CD8-positive, alpha-beta T cell (primary cell): ENCODE measurements at places on chromosomes 1 and 21.

GRCh38 chr1:14661222-14661621, 62.7 kb downstream of the KAZN start:
- no peak for DNase-seq

DNA sequence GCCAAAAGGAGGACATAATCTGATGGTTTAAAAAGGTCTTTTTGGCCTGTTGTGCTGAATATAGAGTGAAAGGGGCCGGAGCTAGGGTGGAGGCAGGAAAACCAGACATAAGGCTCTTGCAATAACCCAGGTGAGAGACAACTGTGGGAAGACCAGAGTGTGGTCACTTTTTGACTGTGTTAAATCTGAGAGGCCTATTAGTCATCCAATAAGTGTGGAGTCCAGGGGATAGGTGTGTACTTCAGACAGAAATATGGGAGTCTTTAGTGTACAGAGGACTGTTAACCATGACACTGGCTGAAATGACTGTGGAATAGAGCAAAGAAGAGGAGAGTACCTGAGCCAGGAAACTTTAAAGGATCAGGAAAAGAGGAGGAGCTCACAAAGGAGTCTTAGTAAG, 89.3 kb downstream of the VAV3 start:
- DNase-seq = no peak

GRCh38 chr1:78730054-78730453, 80.4 kb downstream of the IFI44 start:
- DNase-seq = no peak

GRCh38 chr21:17726047-17726829, 92.9 kb downstream of the C21orf91 start:
- no peak for DNase-seq

GRCh38 chr1:35881850-35882273, 1.1 kb upstream of the AGO1 start:
- no peak for DNase-seq

DNA sequence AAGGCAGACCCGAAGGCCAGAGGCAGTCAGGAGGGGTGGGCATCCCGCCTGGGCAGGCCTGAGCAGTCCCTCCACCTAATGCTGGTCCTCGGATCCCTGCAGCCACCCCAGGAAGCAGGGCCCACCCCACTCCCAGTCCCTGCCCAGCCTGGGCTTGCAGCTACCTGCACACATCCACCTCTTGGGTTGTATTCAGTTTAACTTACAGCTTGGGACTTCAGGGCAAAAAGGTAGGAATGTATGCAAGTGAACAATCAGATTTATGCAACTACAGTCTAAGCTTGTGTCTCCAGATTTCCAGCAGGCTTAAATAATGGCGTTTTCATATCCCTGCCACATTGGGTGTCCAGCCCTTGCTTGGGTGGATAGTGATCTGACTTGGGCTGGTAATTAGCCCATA, 17.4 kb downstream of the LDLRAP1 start:
- DNase-seq = no peak

DNA sequence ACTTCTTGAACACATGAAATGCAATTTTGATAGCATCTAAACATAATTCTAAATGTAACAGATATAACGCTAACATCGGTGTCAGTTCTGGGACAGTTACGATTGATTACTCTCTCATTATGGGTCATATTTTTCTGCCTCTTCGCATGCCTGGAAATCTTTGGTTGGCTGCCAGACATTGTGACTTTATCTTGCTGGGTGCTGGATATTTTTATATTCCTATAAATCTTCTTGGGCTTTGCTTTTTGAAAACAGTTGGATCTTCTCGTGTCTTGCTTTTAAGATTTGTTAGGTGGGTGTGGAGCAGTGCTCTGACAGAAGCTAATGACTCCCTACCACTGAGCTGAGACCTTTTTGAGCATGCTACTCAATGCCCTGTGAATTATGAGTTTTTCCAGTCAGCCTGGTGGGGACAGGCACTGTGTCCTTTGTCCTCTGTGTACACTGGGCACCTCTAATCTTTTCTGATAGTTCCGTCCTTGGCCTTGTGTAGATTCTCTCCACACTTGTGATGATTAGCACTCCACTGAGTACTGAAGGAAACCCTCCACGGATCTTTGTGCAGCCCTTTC, 28.0 kb upstream of the EDARADD start:
- DNase-seq = no peak

GRCh38 chr1:222136869-222137268, 395.0 kb upstream of the DUSP10 start:
- DNase-seq = no peak

DNA sequence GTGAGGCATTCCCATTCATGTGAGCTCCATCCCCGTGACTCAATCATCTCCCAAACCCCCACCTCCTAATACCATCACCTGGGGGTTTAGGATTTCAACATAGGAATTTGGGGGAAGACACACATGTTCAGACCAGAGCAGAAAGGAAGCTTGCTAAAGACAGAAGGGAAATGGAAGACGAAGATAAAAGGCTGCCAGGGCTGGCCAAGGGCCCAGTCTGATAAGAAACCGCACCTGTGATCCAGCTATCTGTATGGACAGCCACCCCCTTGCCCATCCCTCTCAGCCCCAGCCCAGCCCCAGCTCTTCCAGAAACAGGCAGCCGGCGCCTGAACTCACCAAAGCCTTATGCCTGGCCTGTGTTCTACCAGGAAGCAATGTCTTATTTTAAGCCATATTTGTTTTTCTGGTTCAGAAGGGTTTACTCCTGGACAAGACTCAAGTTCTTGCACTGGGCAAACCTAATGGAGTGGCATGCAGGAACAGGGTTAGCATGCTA, 198.4 kb upstream of the VAMP3 start:
- DNase-seq = no peak

- no peak for DNase-seq
Measured at GRCh38 chr1:13583595-13583965, at the start of gene PDPN. Gene PDPN, plus strand, starts transcription at chr1:13583832. Its CDS starts 202 bp downstream, at chr1:13584034.

- no peak for DNase-seq
Measured at GRCh38 chr1:178055093-178055492, 38.8 kb upstream of the RASAL2 start.

GRCh38 chr1:29029667-29030066, 94.0 kb downstream of the TMEM200B start:
- DNase-seq = no peak

- no peak for DNase-seq
Measured at GRCh38 chr1:183137782-183138181, 48.3 kb upstream of the LAMC2 start.

DNA sequence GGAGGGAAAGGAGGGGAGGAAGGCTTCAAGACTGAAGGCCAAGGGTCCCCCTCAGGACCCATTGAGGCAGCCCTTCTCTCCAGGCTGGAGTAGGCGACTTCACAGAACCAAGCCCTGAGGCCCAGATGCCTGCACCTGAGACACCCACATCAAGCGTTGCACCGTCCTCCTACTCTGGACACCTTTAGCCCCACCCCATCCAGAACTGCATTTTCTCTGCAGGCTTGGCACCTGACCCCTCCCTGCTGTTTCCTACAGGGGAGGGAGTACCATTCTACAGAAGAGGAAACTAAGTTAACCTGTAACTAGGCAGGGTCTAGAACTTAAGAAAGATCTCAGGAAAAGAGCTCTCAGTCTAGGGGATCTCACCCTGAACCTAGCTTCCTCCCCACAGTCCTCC, 12.0 kb downstream of the PEF1 start:
- DNase-seq = no peak

DNA sequence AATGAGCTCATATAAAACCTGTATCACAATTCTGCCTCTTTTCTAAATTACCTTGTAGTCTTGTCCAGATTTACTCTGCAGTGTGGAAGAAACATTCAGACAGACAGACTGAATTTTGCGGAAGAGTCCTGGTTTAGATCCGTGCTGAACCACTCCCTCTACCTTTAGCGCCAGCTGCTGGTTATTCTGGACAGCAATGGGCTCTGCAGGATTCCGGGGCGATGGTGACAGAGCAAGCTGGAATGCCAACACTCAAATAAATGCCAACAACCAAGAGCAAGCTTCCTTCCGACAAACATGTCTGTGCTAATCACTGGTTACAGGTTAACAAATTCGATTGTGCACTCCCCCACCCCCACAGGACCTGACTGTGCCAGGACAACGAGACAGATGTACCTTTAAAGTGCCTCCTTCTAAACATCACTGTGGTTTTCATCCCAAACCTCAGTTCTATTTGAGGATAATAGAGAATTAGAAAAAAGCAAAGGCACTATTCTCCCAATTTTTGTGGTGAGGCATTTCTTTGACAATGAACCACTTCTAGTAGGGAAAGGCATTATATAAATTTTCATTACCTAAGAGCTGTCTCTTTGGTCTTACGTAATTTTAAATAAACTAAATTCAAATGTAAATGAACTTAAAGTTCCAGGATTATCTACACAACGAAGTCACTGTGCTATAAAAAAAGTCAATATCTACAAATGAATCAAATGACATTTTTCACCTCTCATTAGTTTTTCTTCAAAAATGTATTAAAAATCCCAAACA, 90.4 kb downstream of the INTS7 start:
- no peak for DNase-seq

GRCh38 chr1:25645637-25646400, 29.2 kb downstream of the MAN1C1 start:
- DNase-seq = no peak

GRCh38 chr21:17930093-17930492, 110.9 kb upstream of the C21orf91 start:
- DNase-seq = no peak

GRCh38 chr1:156502894-156503697, 2.5 kb upstream of the MEF2D start:
- DNase-seq = no peak
